Cortex of kidney (tissue), 1 donor: ENCODE measurements at places on chromosomes 12 and 14.

DNA sequence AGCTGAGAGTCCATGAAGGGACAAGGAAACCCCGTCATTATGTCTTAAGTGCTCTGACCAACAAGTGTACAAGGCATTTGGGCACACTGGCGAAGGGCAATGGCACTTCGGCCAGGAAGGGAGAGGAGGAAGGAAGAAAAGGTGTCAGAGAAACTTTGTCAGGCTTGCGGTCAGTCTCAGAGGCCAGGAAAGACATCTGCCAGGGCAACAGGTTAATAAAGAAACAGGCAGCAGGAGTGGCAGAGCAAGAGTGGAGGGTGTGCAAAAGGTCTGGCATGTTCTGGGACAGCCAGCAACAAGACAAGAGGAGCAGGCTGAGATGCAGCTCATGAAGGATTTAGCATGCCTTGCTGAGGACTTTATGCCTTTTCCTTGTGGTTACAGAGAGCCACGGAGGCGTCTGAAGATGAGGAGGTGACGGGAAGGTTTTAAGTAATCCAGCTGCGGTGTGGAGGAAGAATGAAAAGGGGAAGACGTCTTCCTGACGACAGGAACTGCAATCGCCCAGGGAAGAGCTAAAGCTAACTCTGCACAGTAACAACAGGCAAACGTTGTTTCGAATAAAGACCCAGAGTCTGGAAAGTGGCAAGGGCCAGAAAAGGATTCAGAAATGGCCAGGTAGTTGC lies 13.1 kb downstream of the APPL2 start:
- no peak for DNase-seq

GRCh38 chr12:1917172-1918070 lies 1.0 kb downstream of the CACNA2D4 start:
- no peak for DNase-seq

DNA sequence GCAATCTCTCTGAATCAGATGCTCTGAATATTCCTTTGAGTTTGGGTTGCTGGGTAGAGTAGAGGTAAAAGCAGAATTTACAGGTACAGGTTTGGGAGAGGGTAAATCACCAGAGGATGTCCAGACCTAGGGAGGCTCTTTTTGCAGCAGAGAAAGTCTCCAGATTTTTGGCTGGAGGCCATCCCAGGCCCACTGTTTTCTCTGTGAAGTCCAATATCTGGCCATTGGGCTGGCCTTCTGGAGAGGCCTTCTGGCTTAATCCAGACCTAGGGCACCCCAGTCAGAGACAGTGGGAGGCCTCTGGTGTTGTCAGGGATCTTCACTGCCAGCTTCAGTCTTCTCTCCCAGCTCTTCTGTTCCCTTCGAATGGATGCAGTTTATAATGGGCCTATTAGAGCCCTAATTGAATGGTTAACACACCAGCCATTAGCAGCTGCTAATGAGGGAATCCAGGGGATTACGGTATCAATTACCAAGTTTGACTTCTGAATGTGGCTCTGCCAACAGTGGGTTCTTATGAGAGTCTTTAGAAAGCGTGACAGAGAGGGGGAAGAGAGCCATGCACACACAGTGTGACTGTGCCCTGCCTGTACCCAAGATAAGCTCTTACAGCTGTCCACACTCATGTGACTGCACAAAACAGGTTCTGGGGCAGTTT lies 183.1 kb downstream of the EMP1 start:
- DNase-seq = no peak

GRCh38 chr12:85322715-85323114 lies 42.7 kb downstream of the ALX1 start:
- no peak for DNase-seq

GRCh38 chr12:79206871-79207270 lies 342.3 kb downstream of the SYT1 start:
- no peak for DNase-seq

- no peak for DNase-seq
Measured at GRCh38 chr14:36502558-36503508, 17.2 kb downstream of the NKX2-1 start.

DNA sequence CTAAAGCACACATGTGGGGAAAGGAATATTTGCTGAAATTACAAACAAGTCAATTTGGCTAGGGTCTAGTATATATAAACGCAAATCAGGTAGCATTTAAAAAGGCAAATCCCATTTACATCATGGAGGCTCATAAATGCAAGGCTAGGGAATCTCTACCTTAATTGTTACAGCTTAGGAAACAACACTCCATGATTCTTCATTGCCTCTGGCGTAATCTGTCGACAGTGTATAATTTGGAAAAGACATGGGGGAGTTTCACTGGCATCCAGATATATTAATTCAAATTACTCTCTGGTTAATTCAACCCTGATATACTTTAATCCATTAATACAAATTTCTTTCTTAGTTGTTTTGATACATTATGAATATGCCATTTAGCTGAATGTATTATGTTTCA lies 1630.2 kb upstream of the FLRT2 start:
- DNase-seq = no peak

- no peak for DNase-seq
Measured at GRCh38 chr12:9084417-9084816, 31.3 kb downstream of the A2M start.

DNA sequence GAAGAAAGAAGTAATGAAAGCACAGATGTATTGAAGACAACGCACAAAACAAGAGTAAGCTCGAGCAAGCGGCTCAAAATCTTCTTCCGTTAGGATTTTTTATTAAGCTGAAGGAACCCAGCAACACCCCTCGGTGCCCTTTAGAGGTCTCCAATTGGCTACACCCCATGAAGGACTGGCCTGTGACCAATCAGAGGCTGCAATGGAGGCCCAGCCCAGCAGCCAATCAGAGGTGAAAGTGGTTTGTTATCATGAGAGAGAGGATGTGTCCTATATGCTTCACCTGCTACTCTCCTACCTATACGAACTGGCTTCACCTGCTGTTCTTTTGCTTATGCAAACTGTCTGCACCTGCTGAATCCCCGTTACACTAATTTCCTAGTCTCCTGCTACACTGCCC lies 358.8 kb downstream of the C12orf50 start:
- no peak for DNase-seq

DNA sequence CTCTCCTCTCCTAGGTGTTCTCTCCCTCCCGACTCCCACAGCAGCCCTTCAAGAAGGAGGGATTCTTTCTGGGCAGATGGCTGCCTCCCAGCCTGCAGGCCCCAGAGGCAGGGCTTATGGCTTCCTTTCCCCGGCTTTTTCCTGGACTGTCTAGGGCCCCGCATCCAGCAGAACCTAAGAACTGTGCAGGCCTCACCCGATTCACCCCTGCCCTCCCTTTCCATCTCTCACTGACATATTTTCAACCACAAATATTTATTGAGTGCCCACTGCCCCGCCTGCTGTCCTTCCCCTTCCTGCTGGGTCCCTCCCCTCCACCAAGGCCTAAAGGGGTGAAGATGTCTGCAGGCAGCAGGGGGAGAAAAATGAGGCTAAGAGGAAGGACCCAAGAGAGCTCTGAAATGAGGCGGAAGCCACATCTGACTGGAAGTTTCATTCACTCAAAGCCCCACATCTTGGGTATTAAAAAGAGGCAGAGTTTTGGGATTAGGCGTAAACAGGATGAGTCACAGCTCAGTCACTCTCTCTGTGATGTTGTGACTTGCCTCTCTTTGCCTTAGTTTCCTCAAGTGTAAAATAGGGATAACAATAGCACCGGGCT lies 2.9 kb downstream of the SCNN1A start:
- DNase-seq = no peak

DNA sequence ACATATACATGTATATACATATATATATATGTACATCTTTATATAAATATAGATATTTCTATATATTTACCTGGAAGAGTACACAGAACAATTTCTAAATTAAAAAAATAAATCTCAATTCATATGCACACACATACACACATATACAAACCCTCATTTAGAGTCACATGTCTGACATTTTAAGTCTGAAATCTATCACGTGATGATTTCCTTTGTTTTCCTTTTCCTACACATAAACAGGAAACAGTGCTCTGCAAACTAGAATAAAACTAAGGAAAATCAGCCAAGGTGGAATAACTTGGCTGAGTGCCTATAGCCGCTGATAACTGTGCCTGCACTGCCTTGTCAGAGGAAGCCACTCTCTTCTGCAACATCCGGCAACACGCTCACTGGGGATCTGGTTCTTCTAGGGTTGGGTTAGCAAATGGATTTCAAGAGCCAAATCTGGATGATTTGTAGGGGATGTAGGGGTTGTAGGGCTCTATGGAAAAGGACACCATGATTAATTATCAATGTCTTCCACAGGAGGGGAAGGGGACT lies 480.7 kb downstream of the TMEM132D start:
- no peak for DNase-seq

DNA sequence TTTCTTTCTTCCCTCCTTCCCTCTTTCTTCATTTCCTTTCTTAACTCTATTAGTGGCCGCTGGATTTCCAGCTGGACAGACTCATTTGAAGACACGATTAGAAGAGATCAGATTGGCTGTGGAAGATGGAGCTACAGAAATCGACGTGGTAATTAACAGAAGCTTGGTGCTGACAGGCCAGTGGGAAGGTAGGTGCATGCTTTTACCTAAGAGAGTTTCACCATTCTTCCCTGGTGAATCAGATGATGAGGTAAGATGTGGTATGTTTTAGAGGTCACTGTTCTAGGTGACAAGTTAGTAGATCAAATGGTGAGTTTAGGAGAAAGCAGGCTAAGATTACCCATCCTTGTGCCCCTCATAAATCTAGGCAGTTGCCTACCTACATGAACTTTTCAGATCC lies 51.6 kb downstream of the DERA start:
- no peak for DNase-seq

DNA sequence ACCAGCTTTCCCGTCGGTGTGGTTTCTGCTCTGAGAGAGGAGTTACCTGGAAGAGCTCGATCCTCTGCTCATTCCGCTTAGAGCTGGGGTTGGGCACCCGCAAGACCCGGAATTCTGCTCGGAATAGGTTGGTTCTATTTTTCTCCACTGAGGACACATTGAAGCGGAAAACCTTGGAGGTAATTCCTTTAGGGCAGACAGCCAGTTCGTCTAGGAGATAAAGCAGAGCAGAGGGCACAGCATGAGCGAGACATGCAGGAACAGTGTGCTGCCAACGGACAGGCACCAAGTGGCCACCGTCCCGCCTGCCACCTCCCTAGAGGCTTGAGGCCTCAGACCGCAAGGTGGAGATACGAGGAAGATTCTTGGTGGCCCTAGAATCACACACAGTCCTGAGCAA lies 10.3 kb downstream of the TGFB3 start:
- DNase-seq = no peak

GRCh38 chr12:103640831-103641230 lies 53.8 kb downstream of the STAB2 start:
- DNase-seq = no peak

DNA sequence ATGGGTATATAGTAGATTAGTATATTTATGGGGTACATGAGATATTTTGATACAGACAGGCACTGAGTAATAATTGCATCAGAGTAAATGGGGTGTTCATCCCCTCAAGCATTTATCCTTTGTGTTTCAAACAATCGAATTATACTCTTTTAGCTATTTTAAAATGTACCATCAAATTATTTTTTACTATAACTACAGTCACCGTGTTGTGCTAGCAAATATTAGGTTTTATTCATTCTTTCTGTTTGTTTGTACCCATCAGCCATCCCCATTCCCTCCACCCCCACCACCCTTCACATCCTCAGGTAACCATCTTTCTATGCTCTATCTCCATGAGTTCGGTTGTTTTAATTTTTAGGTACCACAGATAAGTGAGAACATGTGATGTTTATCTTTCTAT lies 115.8 kb downstream of the NUBPL start:
- no peak for DNase-seq

- no peak for DNase-seq
Measured at GRCh38 chr12:38431921-38432320, 115.3 kb downstream of the ALG10B start.

- no peak for DNase-seq
Measured at GRCh38 chr12:100555722-100556121, 17.8 kb upstream of the GAS2L3 start.

GRCh38 chr12:113858841-113859386 lies 107.2 kb downstream of the RBM19 start:
- no peak for DNase-seq

GRCh38 chr12:107645630-107646333 lies 39.8 kb upstream of the PWP1 start:
- no peak for DNase-seq

- DNase-seq = no peak
Measured at GRCh38 chr12:96585977-96586376, 96.6 kb downstream of the CFAP54 start.

DNA sequence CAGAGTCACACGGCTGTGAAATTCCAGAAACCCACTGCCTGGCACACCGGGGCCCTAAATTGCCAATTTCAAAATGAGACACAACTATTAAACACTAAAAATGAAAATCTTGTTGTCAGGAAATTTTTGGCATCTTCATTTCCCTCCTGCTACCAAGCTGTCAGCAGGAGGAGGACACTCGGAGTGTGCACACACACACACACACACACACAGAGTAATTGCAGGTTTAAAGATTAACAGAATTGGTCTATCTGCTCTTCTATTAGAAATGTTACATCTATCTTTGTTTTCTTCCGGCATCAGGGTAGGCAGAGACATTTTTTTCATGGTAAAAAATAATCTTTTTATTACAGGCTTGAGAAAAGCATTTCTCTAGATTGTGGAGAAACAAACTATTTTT lies 314.2 kb downstream of the EGLN3 start:
- no peak for DNase-seq

DNA sequence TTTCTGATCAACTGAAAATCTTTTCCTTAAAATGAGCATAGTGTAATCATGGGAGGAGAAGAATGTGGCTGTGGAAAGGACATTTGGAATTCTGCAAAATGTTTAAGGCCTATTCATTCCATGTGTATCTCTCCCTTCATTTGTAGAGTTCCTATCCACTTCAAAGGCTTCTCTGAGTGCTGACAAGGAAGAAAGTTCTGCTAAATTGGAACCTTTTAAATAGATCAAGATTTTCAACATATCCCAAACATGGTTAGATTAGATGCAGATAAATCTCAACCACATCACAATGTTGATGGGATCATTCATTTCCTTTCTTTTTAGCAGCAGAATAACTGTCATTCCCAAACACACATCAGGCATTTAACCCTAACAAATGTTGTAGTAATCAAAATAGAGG lies 28.4 kb upstream of the SIX1 start:
- no peak for DNase-seq

DNA sequence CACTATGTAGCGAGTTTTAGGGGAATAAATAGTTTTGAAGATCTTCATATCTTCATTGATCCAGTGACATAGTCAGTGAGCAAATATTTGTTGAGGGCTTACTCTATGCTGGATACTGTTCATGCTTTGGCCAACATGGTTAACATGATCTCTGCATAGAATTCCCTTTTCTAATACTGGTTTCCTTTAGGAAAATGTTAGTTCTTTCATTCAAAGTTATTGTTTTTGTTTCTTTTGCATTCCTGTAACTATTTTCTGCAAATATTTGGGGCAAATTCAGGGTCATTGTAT lies 226.5 kb downstream of the C12orf50 start:
- DNase-seq = no peak
